Caco-2 (cell line): ENCODE measurements at places on chromosomes 4 and X. TPM values are rescaled to one million over a fixed set of nuclear protein-coding genes. Genes with fewer than 3 reads are reported as not detected.

GRCh38 chrX:10280071-10280470 is 123.3 kb downstream of the CLCN4 start:
- DNase-seq, result no peak

GRCh38 chr4:3328814-3329663 is 36.2 kb downstream of the RGS12 start:
- no peak for DNase-seq

MMAA gene
- total RNA-seq, result 1.7 and 3.3 TPM in 2 replicates

CDX4 gene
- not detected in 2 replicates for total RNA-seq

DNA sequence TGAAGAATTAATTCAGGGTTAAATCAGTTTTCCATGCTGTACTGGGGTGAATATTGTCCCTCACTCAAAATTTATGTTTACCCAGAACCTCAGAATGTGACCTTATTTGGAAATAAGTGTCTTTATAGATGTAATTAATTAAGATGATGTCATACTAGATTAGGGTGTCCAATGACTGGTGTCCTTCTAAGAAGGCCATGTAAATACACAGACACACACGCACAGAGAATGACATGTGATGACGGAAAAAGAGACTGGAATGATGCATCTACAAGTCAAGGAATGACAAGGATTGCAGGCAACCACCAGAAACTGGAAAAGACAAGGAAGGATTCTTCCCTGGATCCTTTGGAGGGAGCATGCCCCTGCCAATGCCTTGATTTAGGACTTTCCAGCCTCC is 84.6 kb upstream of the GPR34 start:
- no peak for DNase-seq

MAGEA2B gene
- not detected in 2 replicates for total RNA-seq

GPM6B gene
- total RNA-seq, result 0.09 TPM in 1 of 2 replicates, not detected in the other

RIPPLY1 gene
- total RNA-seq, result not detected in 2 replicates

RHOXF2B gene
- not detected in 2 replicates for total RNA-seq

DNA sequence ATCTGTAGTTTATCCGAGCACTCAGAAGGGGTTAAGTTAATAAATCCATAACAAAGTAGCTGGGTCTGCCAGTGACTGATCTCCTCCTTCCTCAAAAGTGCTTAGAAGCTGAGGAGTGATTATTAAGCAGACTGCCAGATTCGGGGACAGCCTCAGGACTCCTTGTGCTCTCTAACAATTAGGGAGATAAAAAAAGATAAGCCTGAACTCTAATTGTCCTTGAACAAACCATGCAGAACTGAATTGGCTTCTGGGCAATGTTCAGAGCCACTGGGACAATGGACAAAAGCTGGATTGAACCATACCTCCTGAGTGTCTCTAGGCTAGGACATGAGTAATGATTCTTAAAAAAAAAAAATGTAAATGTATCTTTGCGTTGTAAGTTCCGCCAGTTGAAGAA is 22.7 kb upstream of the GRPR start:
- DNase-seq, result no peak

- no peak for DNase-seq
These were observed 48.4 kb downstream of the ZBTB49 start for GRCh38 chr4:4338210-4339001.

GRCh38 chrX:103414561-103414960 is 38.2 kb downstream of the BEX3 start:
- no peak for DNase-seq

GRCh38 chrX:101659601-101660063 is at the start of gene ARMCX2:
Gene ARMCX2 (minus strand): TSS chrX:101659850. CDS start chrX:101657588, 2,262 bp downstream.
- no peak for DNase-seq
